ENCODE measurements at places on chromosomes 16 and 17. TPM values are rescaled to one million over a fixed set of nuclear protein-coding genes. Genes with fewer than 3 reads are reported as not detected.

The SEZ6 gene
- total RNA-seq, result not detected

The PERCC1 gene
- total RNA-seq, result not detected

The ITGAL gene
- total RNA-seq, result 292 TPM

The C16orf92 gene
- not detected for total RNA-seq

The KCNJ18 gene
- not detected for total RNA-seq

The RAB11FIP4 gene
- 20.8 TPM for total RNA-seq

The KRTAP4-16 gene
- total RNA-seq, result not detected

The RAD51C gene
- total RNA-seq, result 62.7 TPM

The SPHK1 gene
- total RNA-seq, result 16.0 TPM

The MAPT gene
- total RNA-seq, result 1.3 TPM

The TGFB1I1 gene
- total RNA-seq, result 1.2 TPM

The ATMIN gene
- total RNA-seq, result 27.1 TPM

The ZNF205 gene
- total RNA-seq, result 0.09 TPM

The OR4D1 gene
- 0.09 TPM for total RNA-seq

The PYY gene
- total RNA-seq, result not detected

The SYNGR3 gene
- total RNA-seq, result 21.3 TPM

The HOXB1 gene
- total RNA-seq, result not detected

The PRM1 gene
- not detected for total RNA-seq

The PMP22 gene
- total RNA-seq, result 1.2 TPM

The SYT17 gene
- 0.34 TPM for total RNA-seq

The MNT gene
- total RNA-seq, result 30.4 TPM

The MPHOSPH6 gene
- total RNA-seq, result 47.4 TPM

The FNDC8 gene
- total RNA-seq, result not detected

The ZMYND15 gene
- not detected for total RNA-seq

The MTSS2 gene
- total RNA-seq, result 1.3 TPM

The ATF7IP2 gene
- 22.9 TPM for total RNA-seq

The CAPNS2 gene
- total RNA-seq, result not detected

The CASKIN1 gene
- 1.0 TPM for total RNA-seq

The SDK2 gene
- total RNA-seq, result 0.07 TPM

The IRX5 gene
- 0.57 TPM for total RNA-seq

All from activated T-helper 2 cell treated with anti-CD3 and anti-CD28 coated beads, Interferon-gamma antibody, Interleukin-2, Interleukin-4, amounts not matched to agents 10 μg/mL and 5 μg/mL and 100 μg/mL, durations not matched to agents 14 hours and 24 hours and 36 hours (primary cell).